CD4-positive, alpha-beta T cell treated with Interleukin-10 for 1 hour (primary cell): ENCODE measurements at places on chromosomes 13 and 19.

- DNase-seq: no peak
Observed at GRCh38 chr19:52638601-52639000, 446 bp upstream of the ZNF83 start.

DNA sequence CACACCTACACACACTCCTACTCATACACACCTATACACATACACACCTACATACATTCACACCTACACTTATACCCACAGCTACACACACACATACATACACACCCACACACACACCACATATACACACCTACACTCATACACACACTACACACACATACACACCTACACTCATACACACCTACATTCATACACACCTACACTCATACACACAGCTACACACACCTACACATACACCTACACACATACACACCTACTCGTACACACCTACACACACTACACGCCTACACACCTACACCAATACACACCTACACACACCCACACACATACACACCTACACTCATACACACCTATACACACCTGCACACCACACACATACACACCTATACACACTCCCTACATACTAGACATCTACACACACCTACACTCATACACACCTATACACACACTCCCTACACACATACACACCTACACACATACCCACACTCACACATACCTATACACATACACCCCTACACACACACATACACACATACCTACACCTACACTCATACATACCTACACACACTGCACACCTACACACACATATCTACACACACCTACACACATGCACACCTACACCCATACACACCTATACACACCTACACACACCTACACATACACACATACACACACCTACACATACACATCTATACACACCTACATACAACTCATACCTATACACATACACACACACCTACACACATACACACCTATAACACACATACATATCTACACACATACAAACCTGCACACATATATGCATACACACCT, 285.2 kb upstream of the MAB21L1 start:
- DNase-seq: no peak

DNA sequence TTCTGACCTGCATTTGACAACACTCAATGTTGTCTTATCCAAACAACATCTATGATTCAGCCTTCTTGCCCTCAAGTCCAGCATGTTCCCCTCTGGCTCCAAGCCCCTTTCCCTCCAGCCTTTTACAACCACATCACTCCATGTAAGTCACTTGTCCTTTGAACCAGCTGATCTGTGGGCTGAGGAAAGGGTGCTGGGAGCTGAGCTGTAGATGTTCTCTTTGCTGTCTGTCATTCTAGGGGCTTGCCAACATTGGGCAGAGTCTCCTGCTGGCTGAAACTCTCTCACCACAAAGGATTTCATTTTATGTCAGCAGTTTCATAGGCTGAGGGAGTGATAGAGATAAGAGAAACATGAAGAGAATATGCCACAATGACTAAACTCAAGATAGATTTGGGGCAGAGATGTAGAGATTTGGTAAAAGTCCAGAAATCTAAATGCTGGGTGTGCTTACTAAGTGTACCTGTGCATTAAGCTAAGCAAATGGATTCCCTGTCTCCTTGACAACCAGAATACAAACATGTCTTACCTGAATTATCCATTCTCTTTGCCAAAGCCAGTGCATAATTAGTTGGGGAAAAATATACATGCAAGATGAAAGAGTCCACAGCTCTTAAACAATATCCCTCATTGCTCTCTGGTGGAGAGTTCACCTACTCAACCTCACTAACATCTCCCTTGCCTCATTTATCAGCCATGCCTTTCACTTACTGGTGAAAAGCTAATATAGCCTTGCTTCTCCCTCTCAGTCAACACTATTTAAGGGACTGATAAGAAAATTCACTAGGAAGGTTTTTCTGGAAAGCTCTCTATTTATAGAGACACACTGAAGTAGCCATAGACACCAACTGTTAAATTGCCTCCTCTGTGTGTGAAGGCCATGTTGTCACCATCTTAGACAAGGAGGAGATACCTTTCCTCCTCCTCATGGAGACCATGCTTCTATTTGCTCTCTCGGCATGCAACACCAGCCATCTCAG, 175.5 kb upstream of the SERP2 start:
- DNase-seq: no peak

DNA sequence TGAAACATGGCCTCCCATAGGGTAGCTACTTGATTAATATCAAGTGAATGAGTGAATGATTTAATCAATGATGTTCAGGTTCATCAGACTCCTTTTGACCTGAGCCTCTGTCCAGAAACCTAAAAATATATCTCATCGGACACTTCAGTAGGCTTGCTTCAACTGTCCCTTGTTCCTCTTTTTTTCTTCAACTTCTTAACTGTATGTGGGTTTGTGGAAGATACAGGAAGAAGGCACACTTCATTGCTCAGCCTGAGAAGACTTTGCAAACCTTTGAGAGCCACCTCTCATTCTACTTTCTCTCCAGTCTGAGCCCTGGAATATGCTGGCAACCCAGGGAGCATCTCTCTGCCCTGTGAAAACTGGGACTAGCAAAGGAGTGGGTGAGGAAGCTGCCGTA, 557.0 kb downstream of the FGF9 start:
- DNase-seq: no peak

- DNase-seq: peak; percentile 24
Observed at GRCh38 chr13:112616586-112617362, 28.8 kb upstream of the TUBGCP3 start.

- DNase-seq: no peak
Observed at GRCh38 chr19:18807861-18808331, 16.8 kb upstream of the COMP start.

DNA sequence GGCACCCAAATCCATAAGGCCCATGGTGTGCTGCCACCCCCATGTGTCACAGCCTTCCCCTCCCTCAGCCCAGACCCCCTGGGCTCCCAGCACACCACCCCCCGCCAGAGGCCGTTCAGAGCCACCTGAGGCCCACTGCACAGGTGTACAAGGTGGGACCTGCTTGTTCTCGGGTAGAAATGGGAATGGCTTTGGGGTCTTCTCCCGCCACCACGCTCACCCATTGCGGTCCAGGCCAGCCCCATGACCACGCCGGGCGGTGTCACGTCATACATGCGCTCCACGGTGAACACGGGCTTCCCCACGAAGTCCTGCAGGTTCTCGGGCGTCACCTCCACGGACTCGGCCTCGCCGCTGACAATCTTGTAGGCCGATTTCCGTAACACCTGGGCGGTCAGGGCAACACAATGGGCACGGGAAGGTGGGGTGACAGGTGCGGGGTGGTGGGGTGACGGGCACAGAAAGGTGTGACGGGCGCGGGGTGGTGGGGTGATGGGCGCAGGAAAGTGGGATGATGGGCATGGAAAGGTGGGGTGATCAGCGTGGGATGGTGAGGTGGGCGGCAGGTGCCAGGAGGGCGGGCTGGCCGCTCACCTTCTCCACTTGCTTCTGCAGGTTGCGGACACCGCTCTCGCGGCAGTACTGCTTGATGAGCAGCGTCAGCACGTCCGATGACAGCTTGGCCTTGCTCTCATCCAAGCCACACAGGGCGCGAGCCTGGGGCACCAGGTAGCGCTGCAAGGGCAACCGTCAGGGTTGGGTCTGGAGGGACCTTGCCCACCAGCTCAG, 4.3 kb downstream of the RPL36 start:
- DNase-seq: no peak

DNA sequence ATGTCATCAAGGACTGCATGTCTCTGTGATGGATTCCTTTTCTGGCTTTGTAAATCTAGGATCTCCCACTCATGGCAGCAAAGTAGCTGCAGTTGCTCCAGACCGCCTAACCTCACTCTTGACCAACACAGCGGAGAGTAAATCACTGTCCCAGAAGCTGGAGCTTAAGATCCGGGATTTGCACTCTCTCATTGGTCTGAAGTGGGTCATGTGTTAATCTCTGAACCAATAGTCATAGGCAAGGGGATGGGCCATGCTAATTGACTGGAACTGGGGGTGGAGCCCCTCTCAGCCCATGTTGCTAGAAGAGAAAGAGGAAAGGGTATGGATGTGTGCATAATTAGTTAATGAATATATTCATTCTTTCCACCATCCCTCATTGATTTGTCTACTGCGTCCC, 34.0 kb downstream of the VAV1 start:
- no peak for DNase-seq

DNA sequence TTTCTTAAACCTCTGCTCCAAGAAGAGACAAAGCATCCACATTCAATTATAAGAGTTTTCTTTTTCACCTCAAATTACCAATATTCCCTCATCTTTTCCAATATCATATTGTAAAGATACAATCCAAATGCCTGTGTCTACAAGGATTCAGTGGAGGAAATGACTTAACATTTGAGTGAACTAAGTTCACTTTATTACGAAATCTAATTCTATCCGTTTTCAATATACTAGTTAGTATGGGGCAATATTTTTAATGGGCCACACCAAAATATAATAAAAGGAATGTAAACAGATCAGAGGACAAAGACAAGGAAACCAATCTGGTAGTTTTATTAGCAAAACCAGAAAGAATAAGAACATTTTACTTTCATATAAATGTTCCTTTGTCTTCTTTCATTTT, 136.0 kb downstream of the DCLK1 start:
- no peak for DNase-seq

DNA sequence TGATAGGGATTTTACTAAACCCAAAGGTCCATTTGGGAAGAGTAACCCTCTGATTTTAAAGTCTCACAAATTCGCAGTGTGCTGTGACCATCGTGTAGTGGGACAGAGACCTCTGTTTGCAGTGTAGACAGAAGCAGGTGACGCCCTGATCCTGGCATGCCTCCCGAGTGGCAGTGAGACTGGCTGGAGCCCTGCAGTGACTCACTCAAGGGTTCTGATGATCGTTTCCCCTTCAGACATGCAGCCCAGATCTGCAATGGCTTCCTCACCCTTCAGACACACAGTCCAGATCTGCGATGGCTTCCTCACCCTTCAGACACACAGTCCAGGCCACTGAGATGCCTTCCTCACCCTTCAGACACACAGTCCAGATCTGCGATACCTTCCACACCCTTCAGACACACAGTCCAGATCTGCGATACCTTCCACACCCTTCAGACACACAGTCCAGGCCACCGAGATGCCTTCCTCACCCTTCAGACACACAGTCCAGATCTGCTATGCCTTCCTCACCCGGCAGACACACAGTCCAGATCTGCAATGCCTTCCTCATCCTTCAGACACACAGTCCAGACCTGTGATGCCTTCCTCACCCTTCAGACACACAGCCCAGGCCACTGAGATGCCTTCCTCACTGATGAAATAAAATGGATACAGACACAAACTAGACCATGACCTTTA, 125.2 kb downstream of the ATP11A start:
- no peak for DNase-seq

GRCh38 chr19:39078436-39079200, 5.5 kb upstream of the ACP7 start:
- DNase-seq: no peak

GRCh38 chr13:112702986-112703379, 13.1 kb downstream of the ATP11A start:
- DNase-seq: no peak

GRCh38 chr13:60329221-60329923, 67.6 kb upstream of the TDRD3 start:
- no peak for DNase-seq

DNA sequence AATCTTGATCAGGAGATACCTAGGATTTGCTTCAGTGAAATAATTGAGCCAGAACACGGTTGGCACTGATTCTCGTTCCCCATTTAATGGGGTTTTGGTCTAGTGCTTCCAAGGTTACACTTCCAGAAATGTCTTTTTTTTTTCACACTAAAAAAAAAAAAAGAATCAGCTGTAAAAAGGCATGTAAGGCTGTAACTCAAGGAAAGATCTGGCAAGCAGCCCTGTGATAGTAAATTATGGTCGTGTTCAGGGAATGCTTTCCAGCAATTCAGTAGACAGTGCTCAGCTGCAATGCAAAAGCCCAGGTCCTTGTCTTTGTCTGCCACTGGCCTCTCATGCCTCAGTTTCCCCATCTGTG, 27.2 kb upstream of the NDUFS7 start:
- DNase-seq: no peak

GRCh38 chr19:19209372-19209771, 2.4 kb upstream of the NCAN start:
- no peak for DNase-seq

GRCh38 chr13:97030705-97031452, 36.6 kb upstream of the OXGR1 start:
- no peak for DNase-seq

GRCh38 chr19:18279266-18279515, 2.2 kb downstream of the JUND start:
- DNase-seq: no peak

- no peak for DNase-seq
Observed at GRCh38 chr19:55370305-55370988, at the start of gene IL11. IL11 (minus strand) TSS chr19:55370463; CDS start chr19:55370310, 153 bp downstream.

DNA sequence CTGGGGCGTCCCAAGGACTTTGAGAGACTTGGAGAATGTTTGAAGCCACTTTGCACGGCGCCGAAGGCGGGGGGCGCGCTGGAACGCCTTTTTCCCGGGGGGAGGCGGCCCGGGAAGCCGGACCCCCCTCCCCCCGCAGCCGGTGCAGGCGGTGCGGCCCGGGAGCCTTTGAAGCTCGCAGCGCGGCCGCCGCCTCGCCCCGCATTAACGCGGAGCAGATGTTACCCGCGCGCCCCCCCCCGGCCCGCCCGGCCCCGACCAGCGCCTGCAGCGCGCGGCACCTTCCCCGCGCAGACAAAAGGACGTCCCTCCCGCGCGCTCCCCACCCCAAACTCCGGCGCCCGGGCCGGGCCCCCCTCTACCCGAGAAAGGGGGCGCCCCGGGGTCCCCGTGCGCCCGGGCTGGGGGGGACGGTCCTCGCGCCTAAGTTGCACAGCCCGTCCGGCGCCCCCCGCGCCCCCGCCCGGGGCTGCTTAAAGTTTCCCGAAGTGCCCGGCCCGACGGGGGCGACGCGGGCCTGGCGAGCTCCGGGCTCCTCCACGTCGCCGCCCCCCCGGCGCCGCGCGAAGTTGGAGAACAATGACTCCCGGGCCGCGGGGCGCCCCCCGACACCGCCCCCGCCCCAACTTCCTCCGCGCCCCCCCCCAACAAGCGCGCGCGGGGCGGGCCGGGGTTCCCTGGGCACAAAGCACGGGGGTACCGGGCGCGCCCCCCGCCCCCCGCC, 685 bp downstream of the TCF3 start:
- peak; percentile 46 for DNase-seq

DNA sequence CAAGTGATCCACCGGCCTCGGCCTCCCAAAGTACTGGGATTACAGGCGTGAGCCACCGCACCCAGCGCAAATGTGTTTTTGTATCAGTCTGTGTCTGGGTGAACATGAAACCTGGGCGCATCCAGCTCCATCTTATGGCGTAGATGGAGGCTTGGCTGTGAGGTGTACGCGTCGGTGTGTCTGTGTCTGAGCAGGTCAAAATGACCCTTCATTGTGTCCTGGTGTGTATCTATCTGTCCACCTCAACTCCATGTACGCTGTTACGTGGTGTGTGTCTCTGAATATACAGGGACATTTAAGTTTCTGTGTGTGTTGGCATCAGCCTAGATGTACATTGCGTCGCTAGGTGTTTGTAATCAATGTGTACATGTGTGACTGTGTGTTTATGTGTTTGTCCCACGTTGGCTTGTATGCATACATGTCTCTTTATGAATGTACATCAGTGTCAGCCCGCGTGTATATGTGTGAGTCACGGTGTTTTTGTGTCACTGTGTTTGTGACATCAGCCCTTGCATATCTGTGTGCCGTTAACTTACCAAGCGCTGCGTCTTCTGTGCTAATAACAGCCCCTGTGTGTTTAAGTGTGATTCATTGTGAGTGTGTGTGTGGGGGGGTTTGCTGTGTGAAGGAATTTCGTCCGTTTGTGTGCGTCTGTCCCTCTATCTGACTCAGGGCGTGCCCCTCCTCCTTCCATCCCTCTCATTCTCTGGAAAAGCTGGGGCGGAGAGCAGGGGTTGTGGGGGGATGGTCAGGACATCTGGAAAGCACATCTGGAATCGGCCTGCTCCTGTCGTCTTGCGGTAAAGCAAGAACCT, 6.4 kb downstream of the AXL start:
- DNase-seq: no peak
